Gastroesophageal sphincter (tissue), 4 donors: ENCODE measurements at places on chromosomes 2 and 18. TPM values are rescaled to one million over a fixed set of nuclear protein-coding genes. Genes with fewer than 3 reads are reported as not detected.

DNA sequence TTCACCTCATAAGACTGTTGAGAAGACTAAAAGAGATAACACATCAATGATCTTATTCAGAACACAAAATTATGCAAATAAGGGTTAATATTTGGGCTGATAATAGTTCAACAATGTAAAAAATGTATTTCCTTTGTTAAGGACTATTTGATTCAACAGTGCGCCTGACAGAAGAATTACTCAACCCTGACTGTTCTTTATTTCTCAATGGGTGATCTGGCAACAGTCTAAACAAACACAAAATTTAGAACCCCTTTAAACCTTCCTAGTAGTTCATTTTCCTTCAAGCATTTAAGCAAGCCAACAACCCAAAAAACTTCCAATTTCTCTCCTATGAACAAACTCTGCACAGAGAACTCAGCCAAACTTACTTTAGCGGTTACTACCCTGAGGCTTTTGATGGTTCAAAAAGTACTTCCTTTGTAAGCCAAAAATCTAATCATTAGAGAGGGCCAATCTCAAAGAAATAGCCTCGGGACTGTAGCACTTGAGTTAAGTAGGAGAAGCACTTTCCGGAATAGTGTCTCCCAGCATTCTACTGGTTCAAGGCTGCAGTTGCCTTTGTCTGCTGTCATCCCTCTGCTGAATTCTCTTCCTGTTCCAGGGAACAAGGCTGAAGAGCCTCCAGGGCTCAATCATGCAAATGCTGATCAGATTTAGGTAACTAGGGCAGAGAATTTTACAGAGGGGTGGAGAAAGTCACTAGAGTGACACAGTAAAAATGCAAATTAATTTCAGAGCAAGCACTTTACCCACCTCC lies 40.9 kb upstream of the MAPK4 start:
- no peaks in the 10 kb centered on the region for H3K36me3 ChIP-seq
- no peak overlapping the region for H3K4me3 ChIP-seq
- H3K27ac ChIP-seq, result no peak overlapping the region
- no peaks in the 10 kb centered on the region for H3K27me3 ChIP-seq
- no peaks in the 10 kb centered on the region for H3K4me1 ChIP-seq

Gene YIPF4
- 41.8 TPM for total RNA-seq

GRCh38 chr18:6015364-6015763 lies 120.0 kb upstream of the TMEM200C start:
- H3K36me3 ChIP-seq, result no peaks in the 10 kb centered on the region
- H3K27ac ChIP-seq, result no peak overlapping the region
- no peaks in the 10 kb centered on the region for H3K27me3 ChIP-seq
- ATAC-seq, result no peak
- no peak overlapping the region for H3K4me3 ChIP-seq

GRCh38 chr2:138307099-138307498 lies 194.5 kb upstream of the SPOPL start:
- no peaks in the 10 kb centered on the region for H3K36me3 ChIP-seq
- no peak overlapping the region for H3K4me3 ChIP-seq
- H3K27ac ChIP-seq, result no peak overlapping the region
- H3K27me3 ChIP-seq, result no peaks in the 10 kb centered on the region
- peaks cover 15% of the 10 kb centered on the region for H3K4me1 ChIP-seq

DNA sequence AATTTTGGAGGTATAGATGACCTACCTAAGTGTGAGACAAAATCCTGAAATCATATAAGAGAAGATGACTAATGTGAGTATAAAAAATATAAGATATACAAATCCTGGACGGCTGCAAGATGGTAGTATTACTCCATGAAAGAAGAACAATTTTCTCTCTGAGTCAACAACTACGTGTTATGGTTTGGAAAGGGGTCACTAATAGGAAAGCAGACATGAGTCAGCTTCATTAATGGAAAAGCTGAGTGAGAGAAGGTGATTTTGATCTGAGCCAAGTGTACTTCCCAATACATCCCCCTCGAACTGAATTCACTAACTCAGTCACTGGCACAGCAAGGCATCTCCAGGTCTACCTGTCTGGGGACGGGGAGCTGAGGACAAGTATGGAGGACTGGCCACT lies 20.1 kb upstream of the SELENOI start:
- no peaks in the 10 kb centered on the region for H3K36me3 ChIP-seq
- H3K27me3 ChIP-seq, result no peaks in the 10 kb centered on the region
- no peaks in the 10 kb centered on the region for H3K4me1 ChIP-seq
- H3K27ac ChIP-seq, result no peak overlapping the region

Gene SP9
- total RNA-seq, result not detected

GRCh38 chr2:42868874-42869273 lies 76.5 kb upstream of the HAAO start:
- no peak for ATAC-seq
- H3K4me3 ChIP-seq, result no peak overlapping the region
- H3K27me3 ChIP-seq, result no peaks in the 10 kb centered on the region
- peak overlapping the region; percentile 82 for H3K27ac ChIP-seq

DNA sequence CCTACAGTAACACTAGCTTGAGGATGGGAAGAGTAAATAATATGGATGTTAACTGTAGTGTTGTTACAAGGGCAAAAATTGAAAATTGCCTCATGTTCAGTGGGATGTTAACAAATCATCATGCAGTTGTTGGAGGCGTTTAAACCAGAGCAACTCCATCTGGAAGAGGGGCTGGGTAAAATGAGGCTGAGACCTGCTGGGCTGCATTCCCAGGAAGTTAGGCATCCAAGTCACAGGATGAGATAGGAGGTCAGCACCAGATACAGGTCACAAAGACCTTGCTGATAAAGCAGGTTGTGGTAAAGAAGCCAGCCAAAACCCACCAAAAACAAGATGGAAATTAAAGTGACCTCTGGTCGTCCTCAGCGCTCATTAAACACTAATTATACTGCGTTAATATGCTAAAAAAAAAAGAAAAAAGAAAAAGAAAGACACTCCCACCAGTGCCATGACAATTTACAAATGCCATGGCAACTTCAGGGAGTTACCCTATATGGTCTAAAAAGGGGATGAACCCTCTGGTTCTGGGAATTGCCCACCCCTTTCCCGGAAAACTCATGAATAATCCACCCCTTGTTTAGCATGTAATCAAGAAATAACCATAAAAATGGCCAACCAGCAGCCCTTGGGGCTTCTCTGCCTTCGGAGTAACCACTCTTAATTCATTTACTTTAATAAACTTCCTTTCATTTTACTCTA lies 101.4 kb downstream of the MYO5B start:
- no peaks in the 10 kb centered on the region for H3K36me3 ChIP-seq
- no peaks in the 10 kb centered on the region for H3K4me1 ChIP-seq
- no peak for ATAC-seq

DNA sequence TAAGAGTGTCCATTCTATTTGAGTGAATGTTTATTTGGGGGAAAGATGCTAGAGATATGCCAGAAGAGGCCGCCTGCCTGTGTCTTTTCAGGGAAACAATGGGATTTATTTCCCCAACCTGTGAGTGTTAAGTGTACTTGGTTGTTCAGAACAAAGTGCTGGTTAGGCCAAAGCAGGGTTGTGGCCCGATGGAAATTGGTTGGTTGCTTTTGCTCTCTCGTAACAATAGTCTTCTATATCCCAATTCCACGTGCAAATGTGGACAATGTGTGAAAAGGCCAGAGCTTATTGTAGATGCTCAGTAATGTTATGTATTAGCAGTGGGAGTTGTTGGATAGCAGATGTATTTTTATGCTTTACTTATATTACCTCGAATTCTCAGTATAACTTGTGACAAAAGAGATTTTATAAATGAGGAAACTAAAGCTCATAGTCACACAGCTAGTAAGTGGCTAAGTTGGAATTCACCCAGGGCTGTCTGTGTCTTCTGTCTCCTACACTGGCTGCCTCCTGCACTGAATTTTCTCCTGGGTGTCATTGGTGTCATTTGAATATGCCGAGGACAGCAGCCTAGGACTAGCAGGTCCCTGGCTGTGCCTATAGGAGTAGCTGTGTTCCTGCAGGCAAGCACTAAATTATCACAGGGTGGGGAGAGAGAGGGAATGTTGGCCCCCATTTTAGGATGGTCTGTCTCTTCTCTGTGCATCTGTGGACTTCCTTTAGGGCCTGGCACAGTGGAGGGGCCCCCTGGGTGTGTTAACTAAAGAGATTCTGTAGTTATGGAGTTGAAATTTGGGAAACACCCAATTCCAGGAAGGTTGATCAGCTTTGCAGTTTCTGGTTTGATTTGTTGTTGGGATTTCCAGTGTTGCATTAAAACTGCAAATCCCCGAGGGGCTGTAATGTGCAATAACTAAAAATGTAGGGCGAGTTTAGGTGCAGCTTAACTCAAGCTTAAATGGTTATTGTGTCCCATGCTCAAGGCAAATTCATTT lies 21.6 kb downstream of the GPD2 start:
- H3K4me3 ChIP-seq, result no peak overlapping the region
- H3K36me3 ChIP-seq, result no peaks in the 10 kb centered on the region
- H3K4me1 ChIP-seq, result no peaks in the 10 kb centered on the region
